Stromal cell of bone marrow (primary cell): ENCODE measurements at places on chromosomes 5 and 9.
A peak's percentile ranks its signal among the peaks of the same experiment; 100 is the strongest.

- DNase-seq: no peak
Observed at GRCh38 chr5:113806904-113807303, 293.4 kb downstream of the YTHDC2 start.

GRCh38 chr9:10026443-10026984, 586.3 kb downstream of the PTPRD start:
- no peak for DNase-seq

DNA sequence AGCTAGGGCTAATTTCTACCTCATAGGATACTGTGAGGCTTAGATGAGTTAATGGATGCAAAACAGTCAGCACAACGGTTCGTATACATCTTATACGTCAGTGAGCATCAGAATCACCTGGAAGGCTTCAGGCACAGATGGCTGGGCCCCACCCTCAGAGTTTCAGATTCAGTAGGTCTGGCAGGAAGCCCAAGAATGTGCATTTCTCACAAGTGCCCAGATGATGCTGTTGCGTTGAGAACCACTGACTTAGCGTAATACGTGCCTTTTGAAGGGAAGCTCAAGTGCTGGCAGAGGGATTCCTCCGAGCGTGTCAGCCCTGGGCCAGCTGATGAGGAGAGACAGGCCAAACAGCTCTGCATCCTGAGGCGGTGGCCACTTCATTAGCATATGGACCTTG, 117.1 kb upstream of the WWC1 start:
- no peak for DNase-seq

DNA sequence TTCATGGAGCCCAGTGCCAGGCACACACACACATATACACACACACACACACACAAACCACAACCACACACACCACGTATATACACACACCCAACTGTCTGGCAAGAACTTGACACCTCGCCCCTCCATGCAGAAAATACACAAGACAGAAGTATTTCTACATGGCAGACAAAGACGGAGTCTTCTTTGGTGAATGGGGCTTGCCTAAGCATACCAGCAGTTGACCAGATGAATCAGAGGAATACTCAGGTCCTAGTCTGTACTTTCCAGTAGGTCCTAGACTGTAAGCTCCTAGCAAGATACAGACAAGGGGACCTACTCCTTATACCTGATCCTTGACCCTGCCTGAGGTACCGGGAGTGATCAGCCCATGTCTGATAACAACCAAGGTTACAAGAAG, 60.1 kb downstream of the SIL1 start:
- DNase-seq: no peak

GRCh38 chr9:132418726-132419363, 8.8 kb downstream of the CFAP77 start:
- no peak for DNase-seq

GRCh38 chr5:153952893-153953292, 85.8 kb downstream of the FAM114A2 start:
- DNase-seq: peak; percentile 55

DNA sequence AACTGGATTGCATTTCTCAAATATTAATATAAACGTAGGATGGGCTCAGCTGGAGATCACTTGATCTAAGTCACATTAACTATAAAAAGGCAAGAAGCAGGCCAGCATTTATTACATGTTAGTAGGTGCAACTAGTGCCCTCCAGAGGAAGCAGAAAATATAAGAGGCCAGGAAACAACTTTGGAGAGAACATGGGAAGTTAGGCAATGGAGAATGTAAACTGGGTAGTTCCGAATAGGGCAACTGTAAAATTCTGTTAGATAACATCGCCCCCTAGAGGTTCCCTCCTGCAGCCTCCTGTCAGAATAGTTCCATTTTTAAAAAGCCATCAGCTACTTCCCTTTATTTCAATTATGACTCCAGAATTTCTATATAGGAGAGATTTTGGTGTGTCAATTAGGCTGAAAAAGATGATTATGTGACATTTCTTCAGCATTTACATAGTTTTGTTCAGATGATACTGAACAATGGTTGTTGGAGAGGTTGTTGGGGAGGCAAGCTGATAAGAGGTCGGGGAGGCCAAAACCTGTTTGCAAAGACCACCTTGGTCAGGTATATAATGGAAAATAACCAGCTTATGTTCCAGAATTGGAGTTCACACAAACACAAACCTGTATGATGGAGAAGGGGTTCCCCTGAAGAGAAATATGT, 22.4 kb downstream of the CCL28 start:
- DNase-seq: peak; percentile 89

- no peak for DNase-seq
Observed at GRCh38 chr5:138360941-138361452, 8.5 kb downstream of the KDM3B start.

- peak; percentile 28 for DNase-seq
Observed at GRCh38 chr5:16936150-16936988, at the start of gene MYO10. Gene MYO10 (minus strand): TSS chr5:16936288. CDS start chr5:16935808, 480 bp downstream.

- DNase-seq: no peak
Observed at GRCh38 chr5:52015760-52016159, 632.5 kb downstream of the ISL1 start.

DNA sequence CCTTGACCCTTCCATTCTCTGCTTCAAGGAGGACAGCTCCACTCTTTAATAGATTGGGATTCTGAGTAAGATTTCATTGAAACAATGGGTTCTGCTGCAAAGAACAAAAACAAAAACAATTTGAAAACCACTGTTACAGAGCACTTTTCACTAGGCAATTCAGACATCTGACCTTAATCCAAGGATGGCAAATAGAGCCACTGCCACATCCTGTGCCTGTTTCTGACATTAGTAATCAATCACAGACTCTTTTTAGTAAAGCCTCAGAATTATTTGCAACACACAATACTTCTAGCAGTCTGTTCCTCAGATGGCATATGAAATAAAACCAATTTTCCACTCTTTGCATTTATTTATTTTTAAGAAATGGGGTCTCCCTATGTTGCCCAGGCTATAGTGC, 37.8 kb upstream of the NDFIP1 start:
- no peak for DNase-seq

DNA sequence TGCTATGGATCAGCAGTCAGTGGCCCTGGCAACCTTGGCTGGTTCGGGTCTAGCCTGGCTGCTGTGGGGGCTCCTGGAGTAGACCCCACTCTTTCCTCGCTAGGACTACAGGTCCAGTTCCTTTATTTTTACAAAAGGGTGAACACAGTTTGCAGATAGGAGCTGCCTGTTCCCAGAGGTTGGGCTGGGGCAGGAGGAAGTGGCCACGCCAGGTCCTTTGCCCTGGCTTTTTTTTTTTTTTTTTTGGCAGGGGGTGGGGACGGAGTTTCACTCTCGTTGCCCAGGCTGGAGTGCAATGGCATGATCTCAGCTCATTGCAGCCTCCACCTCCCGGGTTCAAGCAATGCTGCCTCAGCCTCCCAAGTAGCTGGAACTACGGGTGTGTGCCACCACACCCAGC, 7.9 kb downstream of the SLC2A6 start:
- DNase-seq: no peak

DNA sequence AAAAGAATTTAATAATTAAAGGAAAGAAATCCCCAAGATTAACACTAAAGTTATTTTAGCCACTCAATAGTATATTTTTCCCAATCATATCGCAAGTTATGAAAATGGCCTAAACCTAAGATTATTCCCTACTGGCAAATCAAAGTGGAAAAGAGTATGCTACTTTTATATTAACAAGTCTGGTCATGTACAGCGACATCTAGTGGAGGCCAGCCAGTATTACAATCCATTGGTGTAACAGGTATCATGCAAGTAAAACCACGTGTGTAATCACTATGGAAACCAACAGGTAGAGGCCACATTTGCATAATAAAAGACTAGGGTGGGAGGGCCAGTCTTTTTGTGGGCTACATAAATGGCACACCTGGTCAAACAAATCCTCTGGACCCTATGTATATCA, 976.4 kb upstream of the CDH9 start:
- DNase-seq: no peak

- DNase-seq: no peak
Observed at GRCh38 chr5:73915345-73915744, 289.3 kb downstream of the ARHGEF28 start.

DNA sequence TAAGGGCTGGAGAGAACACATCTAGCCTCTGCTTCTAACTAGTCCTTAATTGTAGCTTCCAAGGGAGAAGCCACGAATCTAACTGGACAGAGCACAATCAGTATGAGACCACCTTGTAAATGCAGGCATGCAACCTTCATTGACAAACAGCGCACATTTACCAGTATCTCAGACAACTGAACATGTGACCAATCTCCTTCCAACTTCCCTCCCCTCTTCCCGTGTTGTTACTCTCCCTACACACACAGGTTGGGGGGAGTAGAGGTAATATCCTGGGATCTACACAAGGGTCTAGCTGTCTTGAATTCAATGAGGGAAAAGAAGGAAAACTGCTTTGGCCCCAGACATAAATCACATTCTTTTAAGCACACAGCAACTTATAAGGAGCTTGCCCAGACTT, 77.6 kb downstream of the LIFR start:
- DNase-seq: no peak

DNA sequence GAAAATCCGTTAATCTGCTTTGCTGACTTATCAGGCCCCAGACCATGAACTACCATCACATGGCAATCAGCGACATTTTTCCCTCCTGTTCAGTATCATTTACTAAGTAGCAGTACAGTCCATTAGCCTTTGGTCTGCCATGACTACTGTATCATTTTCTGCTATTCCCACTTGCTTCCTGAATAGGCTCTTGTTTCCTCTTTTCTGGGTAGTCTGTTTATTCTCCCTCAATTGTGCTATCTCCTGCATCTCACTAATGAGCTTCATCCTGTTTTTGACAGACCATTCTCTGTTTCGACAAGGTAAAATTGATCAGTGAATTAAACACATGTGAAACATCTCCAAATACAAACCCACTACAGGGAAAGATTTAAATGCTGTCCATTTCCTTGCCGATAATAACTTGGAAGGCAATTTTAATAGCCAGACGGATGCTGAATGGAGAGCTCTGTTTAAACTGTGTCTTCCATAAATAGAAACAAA, 263.5 kb upstream of the ANKRD55 start:
- DNase-seq: no peak

DNA sequence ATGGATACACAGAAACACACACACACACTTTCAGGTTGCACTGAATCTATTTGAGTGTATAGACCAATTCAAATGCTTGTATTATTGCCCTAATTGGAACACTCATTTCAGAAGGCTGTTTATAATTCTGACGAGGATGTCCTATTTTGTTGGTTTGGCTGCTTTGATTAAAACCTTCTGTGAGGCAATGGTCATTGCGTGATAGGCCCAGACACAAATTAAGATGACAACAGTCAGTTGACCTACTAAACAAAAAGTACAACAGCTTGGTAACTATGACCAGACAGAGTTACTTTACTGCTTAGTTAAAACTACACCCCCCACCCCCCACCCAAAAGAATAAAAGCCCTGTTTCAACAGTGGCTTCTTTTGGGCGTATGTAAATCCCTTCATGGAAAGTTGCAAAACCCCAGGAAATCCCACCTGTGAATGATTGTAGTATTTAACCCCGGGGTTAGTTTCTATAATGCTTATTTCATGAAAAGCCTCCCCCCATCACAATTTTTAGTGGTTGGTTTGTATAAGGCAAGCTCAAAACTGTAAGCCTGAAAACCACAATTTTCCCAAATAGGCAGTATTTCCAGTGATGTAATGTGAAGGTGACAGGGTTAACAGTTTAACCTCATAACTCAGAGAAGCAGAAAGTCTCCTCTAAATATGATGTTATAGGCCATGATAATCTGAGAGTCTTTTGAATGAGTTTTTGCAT, 340.8 kb downstream of the FGF10 start:
- no peak for DNase-seq

DNA sequence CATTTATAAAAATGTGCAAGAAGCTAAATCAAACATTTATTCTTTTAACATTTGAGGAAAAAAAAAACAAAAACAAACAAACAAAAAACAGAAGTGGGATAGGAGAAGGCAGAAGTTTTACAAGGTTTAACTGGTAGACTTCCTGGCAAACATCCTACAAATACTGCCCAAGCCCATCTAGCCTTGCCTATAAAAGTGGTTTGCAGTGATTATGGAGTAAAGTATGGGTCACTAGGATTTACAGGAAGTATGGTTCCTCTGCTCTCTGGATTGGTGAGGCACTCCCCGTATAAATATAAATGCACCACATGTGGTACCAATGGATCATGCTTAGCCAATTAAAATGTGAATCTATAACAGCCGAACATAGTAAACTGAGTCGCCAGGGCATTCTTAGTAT, 291.9 kb downstream of the EDIL3 start:
- DNase-seq: no peak

DNA sequence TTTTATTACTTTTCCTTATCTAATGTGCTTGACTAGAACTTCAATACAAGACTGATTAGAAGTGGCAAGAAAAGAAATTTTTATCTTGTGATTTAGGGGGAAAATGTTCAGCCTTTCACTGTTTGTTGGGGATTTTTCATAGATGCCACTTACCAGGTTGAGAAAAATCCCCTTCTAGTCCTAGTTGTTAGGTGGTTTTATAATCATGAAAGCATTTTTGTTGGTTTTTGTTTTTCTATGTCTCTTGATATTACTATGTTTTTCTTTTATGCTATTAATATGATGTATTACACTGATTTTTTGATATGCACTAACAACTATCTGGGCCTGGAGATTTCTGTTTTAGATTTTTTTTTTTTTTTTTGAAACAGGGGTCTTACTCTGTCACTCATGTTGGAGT, 134.0 kb downstream of the PARP8 start:
- no peak for DNase-seq

DNA sequence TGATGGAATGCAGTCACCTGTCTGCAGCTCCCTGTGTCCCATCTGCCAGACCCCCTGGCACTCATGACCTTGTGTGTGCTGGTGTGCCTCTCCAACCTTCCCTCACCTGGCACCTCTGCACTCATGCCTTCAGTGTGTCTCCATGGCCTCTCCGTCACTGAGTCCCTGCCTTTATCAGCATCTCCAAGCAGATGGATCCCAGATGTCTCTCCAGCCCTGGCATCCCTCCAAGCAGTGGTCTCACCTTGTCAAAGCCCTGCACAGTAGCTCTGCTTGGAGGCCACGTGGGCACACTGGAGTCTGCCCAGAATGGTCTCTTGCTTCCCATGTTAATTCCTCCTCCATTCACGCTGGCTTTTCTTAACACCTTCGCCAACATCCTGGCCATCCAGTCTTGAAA, 84.8 kb downstream of the DAP start:
- no peak for DNase-seq

DNA sequence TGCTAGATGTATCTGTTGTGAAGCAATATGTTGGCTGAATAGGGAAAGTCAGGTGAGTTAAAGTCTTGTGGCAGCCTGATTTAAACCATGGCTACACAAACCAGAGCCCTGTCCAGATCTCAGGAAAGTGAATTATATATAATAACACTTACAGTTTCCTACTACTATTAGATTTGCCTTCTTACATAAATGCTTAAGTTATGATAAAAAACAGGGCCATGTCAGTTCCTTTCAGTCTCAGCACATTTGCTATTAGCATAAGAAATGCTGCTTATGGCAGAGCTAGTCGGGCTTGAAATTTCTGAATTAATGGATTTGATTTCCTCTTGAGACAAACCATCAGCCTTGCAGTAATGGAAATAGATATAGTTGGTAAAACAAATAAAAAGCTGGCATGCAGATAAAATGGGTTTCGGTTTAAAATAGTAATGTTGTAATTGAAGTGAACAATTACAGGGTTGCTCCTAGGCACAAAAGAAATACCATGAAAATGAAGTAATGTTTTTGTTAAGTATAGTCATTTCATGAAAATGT, 664.2 kb upstream of the ZNF608 start:
- peak; percentile 38 for DNase-seq

- DNase-seq: no peak
Observed at GRCh38 chr9:17614903-17615302, 36.0 kb downstream of the SH3GL2 start.
